ENCODE measurements at places on chromosomes 4 and X.

- no peak for DNase-seq
Measured at GRCh38 chr4:56908206-56909085, 746 bp downstream of the REST start.

GRCh38 chr4:1887052-1887451 is 15.9 kb downstream of the NSD2 start:
- DNase-seq: no peak

GRCh38 chr4:52750819-52751486 is at the start of gene ERVMER34-1:
TSS of gene ERVMER34-1 (minus strand) at chr4:52751425. CDS start at chr4:52745520, 5,905 bp downstream.
- no peak for DNase-seq

DNA sequence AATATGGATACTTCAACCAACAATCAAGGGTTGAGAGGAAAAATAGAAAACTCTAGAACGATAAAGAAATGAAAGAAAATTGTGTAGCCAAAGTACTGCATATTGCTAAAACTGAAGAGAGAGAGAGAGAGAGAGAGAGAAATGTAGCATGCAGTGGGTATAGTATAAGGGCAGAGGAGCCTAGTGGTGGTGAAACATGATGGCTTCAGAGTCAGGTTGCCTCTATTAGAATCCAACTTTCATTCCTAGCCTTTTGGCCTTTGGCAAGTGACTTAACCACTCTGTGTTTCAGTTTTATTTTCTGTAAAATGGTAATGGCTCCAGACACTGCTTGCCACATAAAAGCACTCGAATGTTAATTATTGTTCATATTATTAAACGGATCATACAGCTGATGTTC is 71.2 kb upstream of the NAF1 start:
- no peak for DNase-seq

DNA sequence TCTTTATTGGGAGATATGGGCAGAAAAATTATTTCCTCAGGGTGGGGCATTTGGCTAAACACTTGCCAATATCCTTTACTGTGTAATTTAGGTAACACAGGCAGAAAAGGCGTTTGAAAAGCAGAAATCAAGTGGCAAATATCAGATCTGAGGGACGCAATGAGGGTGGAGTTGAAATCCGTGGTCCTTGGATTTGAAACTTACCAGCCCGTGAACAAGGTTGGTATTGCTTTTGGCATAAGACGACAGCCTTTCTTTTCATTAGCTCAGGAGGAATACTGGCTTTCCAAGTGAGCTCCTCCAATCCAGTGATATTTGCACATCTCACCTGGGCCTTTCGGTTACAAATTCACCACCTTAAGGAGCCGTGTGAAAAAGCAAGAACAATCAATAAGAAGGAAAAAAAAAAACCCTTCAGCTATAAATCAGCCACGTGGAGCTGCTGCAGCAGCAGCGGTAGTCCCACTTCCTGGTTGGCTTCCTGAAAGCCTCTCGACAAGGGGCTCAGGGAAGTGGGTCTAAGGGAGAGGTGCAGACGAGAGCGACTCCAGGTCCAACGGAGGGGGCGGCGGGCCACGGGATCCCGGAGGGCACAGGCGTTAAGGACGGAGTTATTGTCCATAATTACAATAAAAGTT is 734 bp upstream of the GALNT7 start:
- DNase-seq: peak; percentile 68

DNA sequence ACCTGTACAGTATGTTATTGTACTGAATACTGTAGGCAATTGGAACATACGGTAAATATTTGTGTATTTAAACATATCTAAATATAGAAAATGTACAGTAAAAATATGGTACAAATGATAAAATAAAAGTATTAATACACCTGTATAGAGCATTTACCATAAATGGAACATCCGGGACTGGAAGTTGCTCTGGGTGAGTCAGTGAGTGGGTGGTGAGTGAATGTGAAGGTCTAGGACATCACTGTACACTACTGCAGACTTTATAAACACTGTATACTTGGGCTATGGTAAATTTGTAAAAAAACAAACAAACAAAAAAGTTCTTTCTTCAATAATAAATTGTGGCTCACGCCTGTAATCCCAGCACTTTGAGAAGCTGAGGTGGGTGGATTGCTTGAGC is 52.4 kb upstream of the FHL1 start:
- no peak for DNase-seq

DNA sequence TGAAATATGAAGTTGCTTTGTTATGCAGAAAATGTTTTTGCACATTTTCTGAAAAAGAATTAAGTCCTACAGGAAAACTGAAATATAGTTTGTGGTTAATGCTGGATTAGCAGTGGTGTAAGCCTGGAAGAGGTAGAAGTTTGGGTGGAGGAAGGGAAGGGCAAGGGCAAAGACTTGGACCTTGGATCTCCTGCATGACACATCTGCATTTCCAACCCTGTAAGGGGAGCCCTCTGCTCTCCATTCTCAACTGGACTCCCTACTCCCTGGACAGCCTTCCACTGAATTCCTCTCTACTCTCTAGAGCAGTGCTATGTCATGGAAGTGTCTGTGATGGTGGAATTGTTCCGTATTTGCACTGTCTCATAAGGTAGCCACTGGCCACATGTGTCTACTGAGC is 4.6 kb downstream of the CASP6 start:
- no peak for DNase-seq

GRCh38 chrX:55130481-55130880 is 41.7 kb downstream of the PAGE2 start:
- no peak for DNase-seq

DNA sequence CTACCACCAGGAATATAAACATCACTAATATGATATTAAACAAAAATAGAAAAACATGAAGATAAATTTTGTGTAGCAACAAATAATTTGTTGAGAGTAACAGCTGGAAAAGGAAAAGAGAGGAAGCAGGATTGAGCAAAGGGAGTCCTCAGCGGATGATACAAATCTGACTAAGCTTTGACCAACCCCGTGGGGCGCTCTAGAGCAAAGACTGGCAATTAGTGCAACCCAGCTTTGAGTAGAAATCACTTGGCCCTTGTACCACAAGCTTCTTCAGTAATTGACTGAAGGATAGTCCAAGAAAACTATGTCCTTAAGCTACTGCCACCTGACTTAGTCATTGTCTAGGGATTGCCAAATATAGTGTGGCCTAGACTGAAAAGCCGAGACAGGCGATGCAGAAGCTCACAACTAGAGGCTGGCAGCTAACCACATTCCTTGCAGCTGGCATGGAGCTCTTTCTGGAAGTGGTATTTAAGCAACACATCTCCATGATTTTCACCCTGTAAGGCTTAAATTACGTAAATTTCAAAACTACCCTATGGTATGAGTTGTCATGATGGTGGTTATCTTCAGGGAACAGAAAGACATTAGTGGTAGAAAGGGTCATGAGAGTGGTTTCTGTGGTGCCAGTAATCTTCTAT is 396.0 kb downstream of the PDGFC start:
- DNase-seq: no peak

GRCh38 chr4:20347531-20347930 is 95.8 kb downstream of the SLIT2 start:
- no peak for DNase-seq

DNA sequence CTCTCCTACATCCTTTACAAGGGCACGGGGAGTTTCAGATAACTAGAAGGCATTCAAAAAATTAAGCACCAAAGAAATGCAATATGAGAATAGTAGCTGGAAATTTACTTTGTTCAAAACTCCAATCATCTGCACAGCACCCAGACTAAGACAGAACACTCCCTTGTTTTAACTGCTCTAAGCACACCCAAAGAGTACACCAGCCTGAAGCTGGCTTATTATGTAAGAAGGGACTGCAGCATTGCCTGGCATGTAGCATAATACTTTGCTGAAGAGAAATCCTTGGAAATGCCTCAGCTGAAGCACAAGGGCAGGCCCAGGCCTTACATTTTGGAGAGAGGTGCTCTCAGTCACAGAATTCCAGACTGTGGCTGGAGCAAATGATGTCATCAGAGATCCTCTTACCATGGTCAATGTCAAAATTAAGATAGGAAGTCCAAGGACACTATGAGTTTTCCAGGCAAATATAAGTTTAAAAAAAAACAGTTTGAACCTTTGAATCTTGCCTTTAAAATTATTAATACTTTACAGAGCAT is 14.8 kb downstream of the ARHGEF6 start:
- no peak for DNase-seq

DNA sequence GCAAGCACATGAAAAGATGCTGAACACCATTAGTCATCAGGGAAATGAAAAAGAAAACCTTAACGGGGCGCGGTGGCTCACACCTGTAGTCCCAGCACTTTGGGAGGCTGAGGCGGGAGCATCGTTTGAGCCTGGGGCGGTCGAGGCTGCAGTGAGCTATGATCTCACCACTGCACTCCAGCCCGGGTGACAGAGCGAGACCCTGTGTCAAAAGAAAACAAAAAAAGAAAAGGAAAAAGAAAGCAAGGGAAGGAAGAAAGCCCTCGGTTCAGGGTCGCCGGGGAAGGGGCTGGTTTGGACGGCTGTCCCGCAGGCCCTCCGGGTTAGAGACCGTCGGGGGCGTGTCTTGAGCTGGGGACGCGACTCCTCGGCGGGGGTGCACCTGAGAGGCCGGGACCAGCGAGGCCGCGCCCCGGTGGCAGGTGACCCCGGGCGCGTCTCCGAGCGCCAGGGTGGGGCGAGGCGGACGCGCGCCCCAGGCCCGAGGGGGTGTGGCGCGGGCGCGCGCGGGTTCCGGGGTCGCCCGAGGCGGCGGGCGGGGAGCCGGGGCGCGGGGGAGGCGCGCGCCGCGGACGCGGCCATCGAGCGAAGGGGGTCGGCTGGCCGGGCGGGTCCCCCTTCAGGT is 478 bp upstream of the PLXNA3 start:
- no peak for DNase-seq

DNA sequence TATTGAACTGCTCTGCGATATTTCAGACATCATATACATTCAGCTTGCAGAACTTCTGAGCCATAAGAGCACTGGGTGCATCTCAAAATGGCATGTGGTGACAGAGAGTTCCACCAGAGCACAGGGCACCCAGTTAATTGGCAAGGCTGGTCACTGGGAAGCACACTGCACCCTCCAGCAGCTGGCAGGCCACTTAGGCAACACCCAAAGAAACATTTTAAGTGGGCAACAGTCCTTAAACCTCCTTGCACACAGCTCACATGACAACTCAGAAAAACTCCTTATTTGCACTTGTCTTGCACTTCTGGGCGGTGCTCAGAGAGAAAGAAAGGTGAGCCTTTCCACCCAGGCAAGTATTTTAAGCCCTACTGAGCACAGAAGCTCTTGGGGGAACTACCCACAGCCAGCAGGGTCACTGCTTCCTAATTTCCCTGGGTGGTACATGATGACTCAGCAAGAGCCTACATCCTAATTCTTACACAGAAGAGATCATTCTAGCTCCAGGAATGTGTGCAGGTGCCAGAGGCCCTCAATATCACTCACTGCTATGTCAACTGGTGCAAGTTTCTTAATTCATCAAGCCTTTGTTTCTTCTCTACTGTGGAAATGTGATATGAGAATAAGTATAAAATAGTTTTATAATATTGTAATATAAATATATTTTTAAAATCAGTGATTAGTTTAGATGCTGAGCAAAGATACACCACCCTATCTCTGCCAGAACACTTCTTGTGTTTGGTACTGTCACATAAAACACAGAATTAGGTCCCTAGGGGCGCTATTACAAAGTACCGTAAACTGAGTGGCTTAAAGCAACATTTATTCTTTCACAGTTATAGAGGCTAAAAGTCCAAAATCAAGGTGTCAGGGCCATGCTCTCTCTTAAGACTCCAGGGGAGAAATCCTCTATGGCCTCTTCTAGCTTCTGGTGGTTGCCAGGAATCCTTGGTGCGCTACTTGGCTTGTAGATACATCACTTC is 155.1 kb upstream of the PPARGC1A start:
- no peak for DNase-seq

DNA sequence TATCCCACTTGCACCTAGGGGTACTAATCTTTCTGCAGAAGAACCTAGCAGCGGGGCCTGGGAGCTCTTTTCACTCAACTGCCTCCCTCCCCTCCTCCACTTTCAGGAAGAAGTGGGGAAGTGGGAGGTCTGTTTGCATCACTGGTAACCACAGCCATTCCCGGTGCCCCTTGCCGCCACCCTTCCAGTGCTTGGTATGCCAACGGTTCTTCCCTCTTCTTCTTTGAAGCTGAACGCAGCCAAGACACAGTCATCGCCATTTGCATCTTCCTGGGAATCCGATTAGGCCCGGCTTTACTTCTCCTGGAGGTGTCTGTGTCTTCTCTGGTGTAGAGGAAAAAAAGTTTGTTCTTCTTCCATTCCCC is 47.2 kb upstream of the RBPJ start:
- DNase-seq: no peak

GRCh38 chr4:26576231-26576739 is 7.6 kb upstream of the TBC1D19 start:
- DNase-seq: no peak

DNA sequence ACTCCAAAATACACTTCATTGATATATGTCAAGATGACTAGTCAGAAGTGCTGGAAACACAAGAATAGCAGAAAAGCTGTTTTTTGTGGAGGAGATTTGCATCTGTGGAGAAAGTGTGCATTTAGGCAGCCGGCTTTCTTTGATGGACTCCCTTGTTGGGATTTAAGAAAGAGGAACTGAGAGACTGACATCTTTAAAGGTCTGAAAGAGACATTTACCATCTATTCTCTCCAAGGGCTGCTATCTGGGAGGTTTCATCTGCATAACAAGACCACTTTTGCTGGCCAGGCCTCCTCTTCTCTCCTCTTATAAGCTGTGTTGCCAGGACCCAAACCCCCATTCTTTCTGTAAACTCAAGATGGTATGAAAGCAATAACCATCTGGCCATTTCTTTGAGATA is 1065.0 kb downstream of the NLGN4X start:
- no peak for DNase-seq

GRCh38 chr4:25939330-25939729 is 25.3 kb downstream of the SMIM20 start:
- DNase-seq: no peak

GRCh38 chr4:17788956-17789355 is 7.5 kb upstream of the FAM184B start:
- no peak for DNase-seq

GRCh38 chr4:184375027-184375426 is 99.3 kb downstream of the IRF2 start:
- DNase-seq: no peak

DNA sequence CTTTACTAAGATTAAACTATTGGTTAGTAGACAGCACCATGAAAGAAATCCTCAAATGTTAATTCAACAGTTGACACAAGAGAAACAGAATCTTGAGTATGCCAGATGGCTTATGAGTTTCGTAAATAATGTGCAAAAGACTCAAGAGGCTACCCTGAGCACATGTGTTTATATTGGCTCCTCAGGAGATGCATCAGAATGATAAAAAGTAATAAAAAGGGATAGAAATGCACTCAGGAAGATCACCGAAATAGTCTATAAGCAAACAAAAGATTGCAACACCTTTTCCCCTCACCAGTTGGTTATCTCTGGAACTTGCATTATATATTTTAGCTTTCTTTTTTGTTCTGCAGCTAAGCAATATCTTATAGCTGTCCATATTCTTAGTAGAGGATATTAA is 84.4 kb downstream of the SCFD2 start:
- DNase-seq: no peak

DNA sequence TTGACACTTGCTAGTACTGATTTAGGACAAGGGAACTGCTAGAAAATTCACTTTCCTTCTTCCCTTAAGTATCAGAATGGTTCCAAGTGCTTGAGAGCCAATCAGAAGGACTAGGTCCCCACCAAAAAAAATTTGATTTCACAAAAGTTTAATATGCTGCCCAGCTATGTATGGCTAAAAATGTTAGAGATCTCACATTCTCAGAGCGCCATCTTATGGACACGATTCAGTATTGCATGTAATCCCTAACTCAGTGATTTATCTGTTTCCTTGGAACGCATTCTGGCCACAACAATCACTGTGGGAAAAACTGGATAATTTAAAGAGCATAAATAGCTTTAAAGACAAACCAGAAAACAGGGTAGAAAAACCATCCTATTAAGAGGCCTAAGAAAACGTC is 255.1 kb upstream of the GPC4 start:
- no peak for DNase-seq

- no peak for DNase-seq
Measured at GRCh38 chrX:92249125-92249524, 469.9 kb downstream of the PCDH11X start.

Data from NCI-H2029 treated with DMSO at 0.1 percent for 48 hours (cell line).